Activated T-cell treated with anti-CD3 and anti-CD28 coated beads, Interleukin-2, amount 50 U/mL, for 48 hours (primary cell): ENCODE measurements at places on chromosomes 7 and 10.
A peak's percentile ranks its signal among the peaks of the same experiment; 100 is the strongest.

DNA sequence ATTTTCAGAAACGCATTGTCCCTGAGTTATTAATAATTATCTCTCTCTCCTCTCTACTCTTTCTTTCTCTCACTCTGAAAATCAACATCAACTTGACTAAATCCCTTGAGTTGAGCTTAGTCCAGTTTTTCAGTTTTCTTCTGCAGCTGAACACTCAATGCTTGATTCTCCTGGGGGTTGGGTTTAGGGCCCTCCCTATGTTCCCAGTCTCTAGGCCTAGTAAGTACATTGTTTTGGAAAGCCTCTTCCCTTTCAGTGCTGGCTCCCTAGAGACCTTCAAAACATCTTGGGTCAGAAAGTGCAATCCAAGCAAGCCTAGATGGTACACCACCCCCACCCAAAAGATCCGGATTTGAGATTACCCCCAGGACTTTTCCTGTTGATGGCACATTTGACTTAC, 488.5 kb downstream of the LRMDA start:
- DNase-seq: no peak

DNA sequence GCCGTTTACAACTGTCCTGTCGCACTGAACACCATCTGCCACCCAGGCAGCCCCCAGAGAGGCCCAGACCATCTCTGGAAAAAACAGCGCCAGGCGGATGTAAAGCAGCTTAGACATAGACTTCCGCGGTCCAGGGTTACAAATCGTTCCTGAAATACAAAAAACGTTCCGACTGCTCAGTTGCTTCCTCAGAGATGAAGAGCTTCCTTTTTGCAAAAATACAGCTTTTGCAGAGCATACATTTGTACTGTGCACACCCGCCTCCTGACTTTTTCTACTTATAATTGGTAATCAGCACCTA, 11.4 kb downstream of the DAGLB start:
- DNase-seq: peak; percentile 46

- DNase-seq: no peak
These were observed 12.7 kb downstream of the AGR2 start for GRCh38 chr7:16791905-16792698.

GRCh38 chr10:44952779-44953231, 6.8 kb upstream of the RASSF4 start:
- no peak for DNase-seq

DNA sequence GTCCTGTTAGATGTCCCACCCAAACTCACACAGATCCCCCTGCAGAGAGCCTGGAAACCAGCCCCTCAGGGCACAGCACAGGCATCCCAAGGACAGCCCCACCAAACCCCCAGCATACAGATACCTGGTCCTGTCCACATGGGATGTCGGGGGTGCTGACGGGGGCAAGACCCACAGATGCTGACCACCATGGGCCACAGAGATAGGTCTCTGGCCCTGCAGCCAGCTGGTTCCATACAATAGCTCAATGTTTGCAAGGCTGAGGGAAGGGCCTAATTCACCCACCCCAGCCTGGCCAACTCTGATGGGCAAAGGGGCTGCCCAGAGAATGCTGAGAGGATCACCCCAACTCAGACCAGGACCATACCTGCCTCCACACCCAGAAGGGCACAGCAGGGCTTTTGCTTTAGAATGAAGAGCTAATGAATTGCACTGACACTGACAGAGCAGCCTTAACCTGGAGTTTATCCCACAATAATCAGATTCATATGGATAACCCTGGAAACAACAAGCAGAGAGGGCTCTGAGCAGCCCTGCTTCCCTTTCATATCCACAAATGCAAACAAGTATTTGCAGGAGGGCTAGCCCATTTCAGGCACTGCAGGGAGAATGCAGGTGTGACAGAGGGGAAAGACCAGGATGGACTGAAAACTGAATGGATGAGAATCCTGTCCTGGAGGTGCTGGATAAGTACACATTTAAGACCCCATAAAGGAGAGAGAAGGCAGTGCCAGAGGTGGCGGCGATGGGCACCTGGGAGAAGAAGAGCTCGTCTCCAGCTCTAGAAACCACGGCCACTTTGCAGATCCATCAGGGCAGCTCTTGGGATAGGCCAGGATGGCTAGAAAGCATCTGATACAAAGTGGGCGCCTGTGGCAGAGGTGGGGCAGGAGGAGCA, 126.7 kb downstream of the TNS3 start:
- no peak for DNase-seq

GRCh38 chr10:100442548-100442947, 20.3 kb upstream of the WNT8B start:
- no peak for DNase-seq

- no peak for DNase-seq
These were observed 222.3 kb upstream of the ZWINT start for GRCh38 chr10:56583316-56583715.

GRCh38 chr7:70646536-70647248, 485.3 kb upstream of the GALNT17 start:
- DNase-seq: no peak

GRCh38 chr7:37081436-37081835, 357.1 kb upstream of the AOAH start:
- DNase-seq: peak; percentile 46

GRCh38 chr7:157501581-157501980, 164.8 kb downstream of the DNAJB6 start:
- peak; percentile 41 for DNase-seq

- DNase-seq: no peak
These were observed 57.9 kb downstream of the STK32C start for GRCh38 chr10:132249824-132250375.

DNA sequence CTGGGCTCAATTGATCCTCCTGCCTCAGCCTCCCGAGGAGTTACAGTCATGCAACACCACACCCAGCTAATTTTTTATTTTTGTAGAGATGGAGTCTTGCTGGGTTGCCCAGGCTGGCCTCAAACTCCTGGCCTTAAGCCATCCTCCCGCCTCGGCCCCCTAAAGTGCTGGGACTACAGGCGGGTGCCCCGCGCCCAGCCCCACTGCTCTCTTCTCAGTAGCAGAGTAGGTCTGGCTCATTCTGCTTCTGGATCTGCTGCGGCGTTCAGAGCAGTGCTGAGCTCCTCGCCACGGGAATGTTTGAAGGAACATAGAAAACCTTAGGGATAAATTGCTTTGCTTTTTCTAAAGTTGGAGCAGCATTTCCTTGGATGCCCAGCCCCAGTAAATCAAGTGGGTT, 27.4 kb downstream of the WIPI2 start:
- DNase-seq: no peak

- no peak for DNase-seq
These were observed 52.2 kb downstream of the ASB13 start for GRCh38 chr10:5614155-5614721.

GRCh38 chr7:13551503-13551902, 438.0 kb downstream of the ETV1 start:
- DNase-seq: no peak

DNA sequence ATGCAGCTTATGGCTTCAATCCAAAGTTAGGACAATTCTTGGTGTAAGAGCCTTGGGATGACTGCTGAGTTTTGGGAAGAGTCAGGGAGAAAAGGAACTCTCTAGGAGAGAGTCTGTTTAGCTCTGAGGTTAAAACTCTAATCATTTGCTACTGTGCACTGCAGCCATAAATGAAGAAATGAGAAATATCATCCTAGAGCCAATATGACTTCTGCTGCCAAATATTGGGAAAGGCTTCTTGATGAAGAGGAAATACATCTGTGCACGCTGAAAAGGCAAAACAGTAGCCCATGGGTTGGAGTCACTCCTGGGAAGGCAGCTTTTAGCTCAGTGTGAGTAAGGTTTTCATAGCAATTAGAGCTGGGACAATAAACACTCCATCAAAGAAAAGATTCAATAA, 308.8 kb downstream of the SFMBT2 start:
- DNase-seq: no peak

DNA sequence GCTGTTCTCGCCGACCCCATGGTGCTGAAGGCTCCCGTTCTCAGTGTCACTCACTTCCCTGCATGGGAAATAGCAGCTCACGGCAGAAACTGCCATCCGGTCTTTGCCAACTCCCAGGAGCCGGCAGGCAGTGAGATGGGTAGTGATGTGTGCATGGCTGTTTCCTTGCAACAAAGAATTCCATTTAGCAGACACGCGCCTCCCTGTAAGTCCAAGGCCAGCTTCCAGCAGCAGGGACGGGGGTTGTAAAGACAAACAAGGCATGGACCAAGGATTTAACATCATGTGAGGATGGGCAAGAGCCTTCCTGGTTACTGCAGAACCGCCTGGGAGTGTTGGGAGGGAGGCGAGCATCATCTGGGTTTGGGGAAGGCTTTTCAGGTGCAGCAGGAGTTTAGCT, 273.1 kb downstream of the GLRX3 start:
- DNase-seq: no peak

GRCh38 chr7:98105942-98106544, 619 bp upstream of the LMTK2 start:
- peak; percentile 28 for DNase-seq

GRCh38 chr7:77537136-77537777, at the start of gene PTPN12:
TSS of gene PTPN12 (plus strand) at chr7:77537295. CDS start at chr7:77537547, 252 bp downstream.
- peak; percentile 63 for DNase-seq

- DNase-seq: no peak
These were observed 283.0 kb upstream of the KLF6 start for GRCh38 chr10:4067931-4068561.

GRCh38 chr7:26648554-26648953, 215.8 kb downstream of the SKAP2 start:
- DNase-seq: no peak

DNA sequence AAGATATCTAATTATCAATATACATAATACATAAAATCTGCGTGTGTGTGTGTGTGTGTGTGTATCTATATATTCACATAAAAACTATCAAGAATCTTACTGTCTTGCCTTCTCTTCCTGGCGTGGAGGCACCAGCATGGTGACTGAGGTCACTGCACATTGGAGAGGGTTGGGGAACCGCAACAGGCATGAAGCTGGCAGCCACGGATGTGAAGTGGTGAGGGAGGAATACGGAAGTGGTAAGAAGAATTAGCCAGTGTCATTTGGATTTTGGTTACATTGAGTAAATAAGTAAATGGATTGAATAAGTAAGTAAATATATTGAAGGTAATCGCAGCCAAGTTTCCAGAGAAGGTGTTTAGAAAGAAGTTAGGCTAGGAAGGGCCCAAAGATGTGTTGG, 85.1 kb downstream of the TRIM24 start:
- DNase-seq: no peak

- DNase-seq: no peak
These were observed 174.0 kb downstream of the NPSR1 start for GRCh38 chr7:34832020-34832419.

DNA sequence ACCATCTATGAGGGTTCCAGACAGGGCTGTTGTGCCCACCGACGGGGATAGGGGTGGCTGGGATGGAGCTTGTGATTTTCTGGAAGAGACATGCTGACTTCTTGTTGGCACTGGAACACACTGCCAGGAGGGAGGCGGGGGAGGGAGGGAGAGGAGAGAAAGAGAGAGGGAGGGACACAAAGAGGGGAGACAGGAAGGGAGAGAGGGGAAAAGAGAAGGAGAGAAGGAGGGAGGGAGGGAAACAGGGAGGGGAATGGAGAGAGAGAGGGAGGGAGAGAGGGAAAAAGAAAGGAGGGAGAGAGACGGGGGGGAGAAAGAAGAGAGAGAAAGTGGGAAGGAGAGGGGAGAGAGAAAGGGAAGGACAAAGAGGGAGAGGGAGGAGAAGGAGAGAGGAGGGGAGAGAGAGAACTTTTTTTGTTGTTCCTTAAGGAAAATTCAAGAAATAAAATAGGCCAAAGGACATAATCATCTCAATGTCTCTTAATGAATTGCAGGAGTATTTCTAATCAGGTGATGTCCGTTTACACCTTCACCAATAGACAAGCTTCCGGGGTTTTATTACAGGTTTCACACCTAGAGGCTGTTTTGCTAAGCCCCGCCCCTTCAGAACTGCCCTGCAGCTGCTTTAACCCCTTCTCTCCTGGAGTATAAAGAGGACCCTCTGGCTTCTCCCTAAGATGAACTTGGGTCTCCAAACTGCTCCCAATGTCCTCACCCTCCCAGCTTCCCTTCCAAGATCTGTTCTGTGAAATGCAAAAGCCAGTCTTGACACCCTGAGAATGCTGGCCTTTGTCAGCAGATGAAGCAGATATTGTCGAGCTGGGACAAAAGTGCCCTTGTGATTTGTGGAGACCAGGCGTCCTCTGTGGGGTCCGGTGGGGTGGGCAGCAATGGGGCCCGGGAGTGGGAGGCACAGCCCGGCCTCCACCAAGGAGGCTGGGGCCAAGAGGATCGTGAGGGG, 82.0 kb upstream of the GTF2IRD1 start:
- DNase-seq: no peak

GRCh38 chr7:112929421-112929820, 139.2 kb upstream of the TMEM168 start:
- DNase-seq: no peak

DNA sequence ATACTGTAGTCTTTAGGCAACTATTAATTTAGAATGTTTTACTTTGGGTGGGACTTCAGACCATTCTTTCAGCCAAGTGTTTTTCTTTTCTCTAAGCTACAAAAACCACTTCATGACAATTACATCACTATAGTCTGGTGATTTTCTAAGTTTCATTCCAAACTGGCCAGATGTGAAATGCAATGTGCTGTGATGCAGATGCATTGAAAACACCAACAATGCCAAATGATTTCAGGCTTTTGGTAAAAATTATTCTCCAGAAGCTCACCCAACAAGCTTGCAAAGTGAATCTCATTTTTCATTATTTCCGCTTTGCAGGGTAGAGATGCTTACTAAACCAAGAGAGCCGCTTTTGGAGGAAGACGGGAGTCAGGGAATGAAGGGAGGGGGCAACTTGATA, 118.4 kb upstream of the ANK3 start:
- DNase-seq: no peak

- DNase-seq: no peak
These were observed 14.3 kb upstream of the TRIM8 start for GRCh38 chr10:102629661-102630614.

- no peak for DNase-seq
These were observed 3.9 kb downstream of the DLG5 start for GRCh38 chr10:77922566-77923179.
